GM10248 (cell line): ENCODE measurements at places on chromosomes 12 and 14.
A peak's percentile ranks its signal among the peaks of the same experiment; 100 is the strongest.

DNA sequence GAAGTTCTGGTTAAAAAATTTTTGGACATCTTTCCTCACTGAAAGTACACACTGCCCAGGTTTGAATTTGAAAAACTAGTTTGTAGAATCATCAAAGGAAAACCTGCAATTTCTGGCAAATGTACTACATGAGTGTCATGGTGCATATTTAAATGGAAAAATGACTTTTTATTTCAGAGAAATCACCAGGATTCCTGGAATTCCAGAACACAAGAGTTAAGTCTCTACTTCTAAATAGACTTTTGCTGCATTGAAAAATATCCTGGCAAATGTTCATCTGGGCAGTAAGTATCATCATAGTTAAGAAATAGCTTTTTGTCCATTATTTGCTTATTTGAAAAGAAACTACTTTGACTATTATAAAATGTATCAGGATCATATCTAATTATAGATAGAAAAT, 275.1 kb downstream of the PRKD1 start:
- no peak for DNase-seq

DNA sequence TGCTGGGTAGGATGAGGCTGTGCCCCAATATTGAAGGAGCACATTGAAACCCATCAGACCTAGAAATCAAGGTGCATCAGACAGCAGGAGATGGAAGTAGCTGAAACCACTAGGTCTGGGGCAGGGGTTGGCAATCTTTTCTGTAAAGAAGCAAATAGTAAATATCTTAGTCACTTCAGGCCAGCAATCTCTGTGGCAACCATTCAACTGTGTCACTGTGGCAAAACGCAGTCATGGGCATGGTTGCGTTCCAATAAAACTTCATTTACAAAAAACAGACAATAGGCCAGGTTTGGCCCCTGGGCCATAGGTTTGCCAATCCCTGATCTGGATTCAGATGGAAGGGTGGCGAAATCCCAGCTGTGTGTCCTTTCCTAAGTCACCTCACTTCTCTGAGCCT, 397.3 kb downstream of the MED13L start:
- DNase-seq, result no peak

DNA sequence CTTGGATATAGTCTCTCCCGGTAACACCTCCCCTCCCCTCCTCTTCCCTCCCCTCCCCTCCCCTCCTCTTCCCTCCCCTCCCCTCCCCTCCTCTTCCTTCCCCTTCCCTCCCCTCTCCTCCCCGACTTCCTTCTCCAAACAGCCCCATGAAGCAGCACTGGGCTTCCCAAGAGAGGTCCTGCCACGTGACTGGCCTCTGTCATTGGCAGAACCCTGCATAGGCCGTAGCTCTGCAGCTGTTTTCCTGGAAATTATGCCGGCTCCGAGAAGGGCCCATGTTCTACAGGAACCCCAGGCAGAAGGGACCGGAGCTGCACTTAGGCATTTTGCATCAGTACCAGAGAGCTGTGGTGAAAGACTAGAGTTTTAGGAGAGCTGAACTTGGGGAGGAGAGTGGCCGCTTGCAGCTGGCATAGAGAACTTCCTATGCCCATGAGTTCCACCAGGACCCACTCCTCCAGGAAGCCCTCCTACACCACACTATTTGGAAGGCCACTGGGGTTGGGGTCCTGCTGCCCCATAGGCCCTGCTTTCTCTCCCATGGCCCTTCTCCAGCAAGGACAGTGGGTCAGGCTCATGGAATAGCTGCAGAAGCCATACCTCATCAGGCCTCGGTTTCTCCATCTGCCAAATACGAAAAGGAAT, 5.1 kb upstream of the TNFAIP2 start:
- DNase-seq, result no peak

DNA sequence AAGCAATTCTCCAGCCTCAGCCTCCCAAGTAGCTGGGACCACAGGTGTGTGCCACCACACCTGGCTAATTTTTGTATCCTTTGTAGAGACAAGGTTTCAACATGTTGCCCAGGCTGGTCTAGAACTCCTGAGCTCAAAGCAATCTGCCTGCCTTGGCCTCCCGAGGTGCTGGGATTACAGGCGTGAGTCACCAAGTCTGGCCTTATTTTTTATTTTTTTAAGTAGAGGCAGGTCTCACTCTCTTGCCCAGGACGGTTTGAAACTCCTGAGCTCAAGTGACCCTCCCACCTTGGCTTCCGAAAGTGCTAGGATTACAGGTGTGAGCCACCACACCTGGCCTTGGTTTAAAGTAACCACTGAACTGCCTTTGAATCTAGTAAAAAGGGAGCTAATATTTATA, 56.8 kb downstream of the SPPL3 start:
- DNase-seq, result no peak

- no peak for DNase-seq
These were observed 69.8 kb downstream of the ATG14 start for GRCh38 chr14:55341781-55342180.

DNA sequence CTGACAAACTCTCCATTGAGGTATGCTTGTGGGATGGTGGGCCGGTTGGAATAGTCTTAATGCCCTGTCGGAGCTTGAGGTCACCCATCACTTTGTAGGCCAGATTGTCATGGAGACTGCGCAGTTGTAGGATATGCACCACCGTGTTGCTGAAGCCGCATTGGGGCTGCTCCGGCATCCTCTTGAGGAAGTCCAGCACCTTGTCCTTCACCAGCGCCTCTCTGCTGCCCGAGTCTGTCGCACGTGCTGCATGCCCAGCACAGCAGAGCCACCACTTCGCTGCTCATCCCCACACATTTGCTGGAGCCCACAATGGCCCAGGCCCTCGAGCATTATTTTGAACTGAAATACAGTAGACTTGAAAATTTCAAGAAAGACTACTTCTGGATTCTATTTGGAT, 61.8 kb downstream of the FBXO33 start:
- DNase-seq, result no peak

- DNase-seq, result no peak
These were observed 202.1 kb downstream of the ADAMTS20 start for GRCh38 chr12:43349863-43350262.

DNA sequence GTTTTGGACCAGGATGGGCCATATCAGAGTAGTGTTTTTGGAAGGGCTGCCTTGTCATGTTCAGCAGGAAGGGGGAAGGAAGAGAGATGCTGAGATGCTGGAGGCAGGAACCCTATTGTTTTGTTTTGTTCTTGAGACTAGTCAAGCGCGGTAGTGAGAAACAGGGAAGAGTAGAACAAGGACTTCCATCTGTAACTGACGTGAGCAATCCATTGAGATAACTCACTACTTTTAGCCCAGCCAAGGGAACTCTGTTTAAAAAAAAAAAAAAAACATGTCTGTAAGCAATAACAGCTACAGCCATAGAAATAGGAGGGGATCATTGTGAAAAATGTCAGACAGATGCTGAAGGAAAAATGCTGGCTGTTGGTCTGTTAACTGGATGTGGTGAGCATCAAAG, 34.0 kb downstream of the CD9 start:
- no peak for DNase-seq

GRCh38 chr14:31127690-31128089, 79.9 kb downstream of the HECTD1 start:
- DNase-seq, result peak; percentile 44

GRCh38 chr12:127245437-127245836, 1021.5 kb upstream of the TMEM132C start:
- DNase-seq, result no peak

GRCh38 chr12:55734595-55734994, 5.8 kb upstream of the CD63 start:
- no peak for DNase-seq

DNA sequence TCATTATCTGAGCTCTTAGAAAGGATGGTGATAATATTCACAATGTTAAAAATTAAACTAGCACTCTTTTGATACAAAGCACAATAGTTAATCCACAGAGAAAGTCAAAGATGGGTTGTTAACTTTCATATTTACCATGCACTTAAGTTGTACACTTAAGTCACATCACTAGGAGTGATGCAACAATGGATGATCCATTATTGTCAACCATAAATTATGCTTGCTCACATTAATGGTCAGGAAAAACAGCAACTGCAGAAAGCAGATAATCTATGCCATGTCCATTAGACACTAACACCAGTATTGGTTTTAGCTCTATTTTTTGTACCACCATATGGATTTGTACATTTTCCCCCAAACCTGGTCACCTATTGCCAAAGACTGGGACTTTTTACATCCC, 195.5 kb downstream of the FOXA1 start:
- no peak for DNase-seq

GRCh38 chr12:97047361-97047760, 140.3 kb downstream of the NEDD1 start:
- no peak for DNase-seq

DNA sequence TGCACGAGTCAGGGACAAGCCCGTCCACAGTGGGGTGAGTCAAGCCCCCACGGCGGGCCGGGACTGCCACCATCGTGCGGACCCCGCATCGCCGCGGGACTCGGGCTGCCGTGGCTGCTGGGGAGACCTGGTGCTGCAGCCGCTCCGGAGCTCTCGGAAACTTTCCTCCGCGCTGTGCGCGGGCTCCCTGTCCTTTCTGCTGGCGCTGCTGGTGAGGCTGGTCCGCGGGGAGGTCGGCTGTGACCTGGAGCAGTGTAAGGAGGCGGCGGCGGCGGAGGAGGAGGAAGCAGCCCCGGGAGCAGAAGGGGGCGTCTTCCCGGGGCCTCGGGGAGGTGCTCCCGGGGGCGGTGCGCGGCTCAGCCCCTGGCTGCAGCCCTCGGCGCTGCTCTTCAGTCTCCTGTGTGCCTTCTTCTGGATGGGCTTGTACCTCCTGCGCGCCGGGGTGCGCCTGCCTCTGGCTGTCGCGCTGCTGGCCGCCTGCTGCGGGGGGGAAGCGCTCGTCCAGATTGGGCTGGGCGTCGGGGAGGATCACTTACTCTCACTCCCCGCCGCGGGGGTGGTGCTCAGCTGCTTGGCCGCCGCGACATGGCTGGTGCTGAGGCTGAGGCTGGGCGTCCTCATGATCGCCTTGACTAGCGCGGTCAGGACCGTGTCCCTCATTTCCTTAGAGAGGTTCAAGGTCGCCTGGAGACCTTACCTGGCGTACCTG, 1.1 kb downstream of the PDE3A start:
- DNase-seq, result peak; percentile 6

DNA sequence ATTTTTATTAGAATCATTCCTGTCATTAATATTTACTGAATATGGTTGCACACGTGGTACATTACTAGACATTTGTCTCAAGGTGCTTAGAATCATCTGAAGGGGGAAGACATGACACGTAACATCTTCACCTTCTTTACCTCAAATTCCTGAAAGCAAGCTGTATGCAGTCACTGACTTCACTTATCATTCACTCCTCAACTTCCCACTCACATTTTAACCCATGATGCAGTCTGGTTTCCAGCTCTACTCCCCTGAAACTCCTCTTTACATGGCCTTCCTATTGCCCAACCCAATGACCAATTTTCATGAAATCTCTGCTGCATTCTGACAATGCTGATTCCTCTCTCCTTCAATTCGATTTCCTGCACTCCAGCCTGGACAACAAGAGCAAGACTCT, 5.8 kb upstream of the PSMC6 start:
- no peak for DNase-seq

DNA sequence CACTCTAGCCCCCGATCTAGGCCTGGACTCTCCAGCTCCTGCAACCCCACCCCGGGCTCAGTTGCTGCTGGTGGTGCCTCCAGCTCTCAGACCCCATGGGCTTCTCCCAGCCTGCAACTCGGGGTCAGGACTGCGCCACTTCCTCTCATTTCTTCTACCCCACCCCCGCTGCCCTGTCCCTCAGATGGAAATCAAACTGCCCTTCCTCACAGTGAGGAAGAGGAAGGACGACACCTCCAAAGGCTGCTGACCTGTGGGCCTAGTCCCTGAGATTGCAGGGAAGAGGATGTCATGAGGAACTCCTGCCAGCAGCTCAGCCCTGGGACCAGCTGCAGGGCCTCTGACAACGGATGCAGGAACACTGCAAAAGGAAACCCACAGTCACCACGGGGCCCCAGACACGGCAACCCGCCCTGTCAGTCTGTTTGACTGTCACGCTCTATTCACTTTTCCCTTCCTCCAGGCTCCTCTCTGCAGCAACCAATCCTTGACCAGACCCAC, 29.3 kb upstream of the PNMA1 start:
- peak; percentile 68 for DNase-seq

GRCh38 chr14:26870096-26870495, 272.3 kb upstream of the NOVA1 start:
- DNase-seq, result no peak

DNA sequence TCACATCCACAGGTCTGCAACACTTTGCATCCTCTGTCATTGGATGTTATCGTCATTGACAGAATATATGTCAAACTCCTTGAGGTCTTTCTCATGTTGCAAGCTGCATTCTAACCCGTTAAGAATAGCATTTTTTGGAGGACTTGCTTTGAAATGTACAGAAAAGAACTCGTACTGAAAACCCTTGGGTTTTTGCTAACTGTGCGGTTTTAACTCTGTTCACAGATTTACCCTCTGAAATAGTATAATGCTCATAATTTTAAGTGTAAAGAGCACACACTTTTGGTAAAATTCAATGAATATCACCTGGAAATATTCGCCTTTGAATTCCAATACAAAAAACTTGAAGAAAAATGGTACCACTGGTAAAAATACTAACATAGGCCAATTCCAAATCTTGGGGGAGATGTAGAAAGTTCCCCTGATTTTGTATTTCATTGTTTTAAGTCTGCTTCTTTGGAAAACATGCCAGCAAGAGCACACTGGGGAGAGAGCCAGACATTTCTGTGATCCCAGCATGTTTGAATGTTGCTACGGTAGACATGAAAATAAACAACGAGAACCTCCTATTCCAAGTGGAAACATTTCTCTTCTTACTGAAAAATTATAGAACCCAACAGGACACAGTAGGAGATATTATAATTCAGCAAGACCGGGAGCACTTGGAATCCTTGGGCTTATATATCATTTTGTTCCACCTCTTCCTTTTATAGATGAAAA, 446.0 kb downstream of the AEBP2 start:
- no peak for DNase-seq

GRCh38 chr14:91367173-91368171, 50.1 kb downstream of the CCDC88C start:
- DNase-seq, result peak; percentile 81

GRCh38 chr14:76777721-76778120, 16.5 kb downstream of the VASH1 start:
- DNase-seq, result no peak

DNA sequence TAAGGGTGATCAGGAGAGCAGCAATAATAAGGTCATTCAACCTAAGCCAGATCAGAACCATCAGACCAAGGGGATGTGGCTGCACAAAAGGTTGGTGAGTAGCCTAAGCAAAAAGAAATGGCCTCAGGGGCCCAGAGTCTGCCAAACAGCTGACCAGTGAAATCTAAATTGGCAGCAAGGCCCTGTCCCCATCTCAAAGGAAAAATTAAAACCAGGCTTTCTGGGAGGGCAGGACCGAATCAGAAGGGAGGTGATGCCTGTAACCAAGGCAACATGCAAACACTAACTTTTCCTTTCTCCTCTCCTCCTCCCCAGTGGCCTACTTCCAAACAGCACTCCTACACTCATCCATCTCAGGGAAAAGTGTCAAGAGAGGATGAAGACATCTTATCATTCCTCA, 256.4 kb downstream of the NUAK1 start:
- no peak for DNase-seq

DNA sequence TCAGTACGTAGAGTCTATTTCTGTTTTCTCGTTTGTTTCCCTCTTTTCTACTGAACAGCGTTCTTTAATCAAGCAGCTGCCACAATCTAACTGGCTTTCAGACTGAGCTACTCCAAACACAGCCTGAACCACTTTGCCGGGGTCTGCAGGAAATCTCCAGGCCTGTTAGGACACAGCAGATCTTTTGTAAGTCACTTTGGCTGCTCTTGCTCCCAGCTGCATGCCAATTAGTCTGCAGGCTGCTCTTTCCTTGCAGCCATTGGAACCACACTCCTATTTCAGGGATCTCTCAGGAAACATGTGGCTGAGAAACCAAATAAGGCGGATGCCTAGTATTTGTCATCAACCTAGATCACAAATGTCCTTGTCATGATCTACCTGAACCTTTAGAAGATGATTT, 73.6 kb downstream of the TMTC1 start:
- no peak for DNase-seq
